ENCODE measurements at places on chromosomes 7 and 10.

GRCh38 chr10:80204677-80205476 lies 460 bp downstream of the ANXA11 start:
- DNase-seq, result peak; percentile 7

DNA sequence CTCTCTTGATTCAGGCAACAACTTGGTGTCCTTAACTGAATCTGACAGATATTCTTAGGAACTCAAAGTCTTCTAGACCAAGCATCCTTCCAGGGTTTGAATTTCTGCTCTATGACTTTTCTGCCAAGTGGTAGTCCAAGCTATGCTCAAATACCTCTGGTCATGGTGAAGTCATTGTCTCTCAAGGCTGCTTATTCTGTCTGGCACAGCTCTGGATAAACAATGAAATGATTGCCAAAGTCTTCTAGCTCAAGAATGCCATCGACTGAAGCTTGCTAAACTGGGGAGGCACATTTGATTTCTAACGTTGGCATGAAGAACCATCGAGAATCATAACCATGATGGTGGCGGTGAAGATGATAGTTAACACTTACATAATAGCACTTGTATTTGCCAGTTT lies 116.2 kb upstream of the MKX start:
- DNase-seq, result no peak

GRCh38 chr7:75915416-75916156 lies 631 bp downstream of the POR start:
- no peak for DNase-seq

DNA sequence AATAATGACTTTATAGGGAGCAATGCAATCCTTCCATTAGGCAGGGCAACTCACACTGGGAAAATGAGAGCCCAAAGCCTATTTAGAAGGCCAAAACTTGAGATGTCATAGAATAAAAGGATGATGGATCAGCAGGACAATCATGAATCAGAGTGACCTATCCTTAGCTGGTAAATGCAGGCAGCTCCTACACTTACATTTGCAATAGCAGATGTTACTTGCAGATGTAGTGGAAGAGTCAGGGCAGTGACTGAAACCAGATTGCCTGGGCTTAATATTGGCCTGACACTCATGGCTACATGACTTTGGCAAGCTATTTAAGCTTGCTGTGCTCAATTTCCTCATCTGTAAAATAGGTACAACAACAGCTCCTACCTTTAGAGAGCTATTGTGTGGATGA lies 98.7 kb downstream of the PRTFDC1 start:
- no peak for DNase-seq

All from activated T-helper 1 cell treated with anti-CD3 and anti-CD28 coated beads, Interleukin-2, amount 50 U/mL, for 16 hours (primary cell).